ENCODE measurements at places on chromosomes 7 and 10.

GRCh38 chr7:35906191-35906908 is 105.5 kb downstream of the SEPTIN7 start:
- DNase-seq, result peak; percentile 42

DNA sequence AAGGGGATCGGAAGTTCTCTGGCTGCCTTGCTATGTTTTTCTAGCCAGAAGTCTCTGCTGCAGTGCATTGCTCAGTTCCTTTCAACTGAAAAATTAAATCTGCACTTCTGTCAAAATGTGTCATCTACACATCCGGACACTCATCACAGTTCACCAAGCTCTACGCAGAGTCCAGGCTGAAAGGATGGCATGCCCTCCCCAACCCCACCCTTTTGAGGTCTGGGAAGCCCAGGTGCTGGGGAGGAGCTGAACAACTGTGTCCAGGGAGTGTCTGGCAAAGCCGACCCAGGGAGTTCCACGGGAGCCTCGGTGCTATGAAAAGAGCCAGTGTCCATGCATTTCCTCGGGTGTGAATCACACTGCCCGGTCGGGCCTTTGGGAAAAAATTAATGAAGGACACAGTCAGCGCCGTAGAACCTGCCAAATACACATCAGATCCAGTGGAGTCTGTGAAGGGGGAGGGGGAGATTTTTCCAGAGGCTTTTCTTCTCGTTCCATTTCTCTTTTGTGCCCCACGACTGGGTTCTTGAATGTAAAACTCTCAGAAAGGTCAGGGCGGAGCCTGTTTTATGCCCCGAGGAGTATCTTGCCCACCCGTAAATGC is 757 bp upstream of the PALS2 start:
- DNase-seq, result peak; percentile 31

- peak; percentile 12 for DNase-seq
Observed at GRCh38 chr10:101578803-101579515, 9.1 kb downstream of the POLL start.

DNA sequence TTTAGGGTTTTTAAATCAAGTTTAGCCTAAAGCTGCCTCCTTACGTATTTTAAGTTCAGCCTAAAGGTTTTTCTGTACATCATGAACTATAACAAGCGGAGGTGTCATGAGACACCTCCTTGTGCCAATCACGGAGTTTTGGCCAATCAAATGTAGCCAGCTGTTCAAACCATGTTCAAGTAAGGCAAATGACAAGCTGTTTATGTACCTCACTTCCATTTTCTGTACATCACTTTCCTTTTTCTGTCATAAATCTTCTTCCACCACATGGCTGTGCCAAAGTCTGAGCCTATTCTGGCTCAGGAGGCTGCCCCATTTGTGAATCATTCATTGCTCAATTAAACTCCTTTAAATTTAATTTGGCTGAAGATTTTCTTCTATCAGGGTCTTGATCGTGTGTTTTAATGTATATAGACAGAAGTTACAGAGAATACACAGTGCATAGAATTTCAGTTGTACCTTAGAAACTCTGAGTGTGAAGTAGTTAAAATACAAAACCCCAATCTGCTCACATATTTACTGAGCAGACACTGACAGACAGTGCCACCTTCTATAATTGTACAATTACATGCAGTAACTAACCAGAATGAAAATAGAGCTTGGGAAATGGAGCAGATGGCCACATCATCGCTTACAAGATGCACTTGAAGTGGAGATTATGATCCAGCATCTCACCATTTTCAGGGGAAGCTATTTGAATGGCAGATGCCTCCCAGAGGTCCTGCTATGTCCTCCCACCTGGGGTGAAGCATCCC is 76.9 kb upstream of the LANCL2 start:
- no peak for DNase-seq

DNA sequence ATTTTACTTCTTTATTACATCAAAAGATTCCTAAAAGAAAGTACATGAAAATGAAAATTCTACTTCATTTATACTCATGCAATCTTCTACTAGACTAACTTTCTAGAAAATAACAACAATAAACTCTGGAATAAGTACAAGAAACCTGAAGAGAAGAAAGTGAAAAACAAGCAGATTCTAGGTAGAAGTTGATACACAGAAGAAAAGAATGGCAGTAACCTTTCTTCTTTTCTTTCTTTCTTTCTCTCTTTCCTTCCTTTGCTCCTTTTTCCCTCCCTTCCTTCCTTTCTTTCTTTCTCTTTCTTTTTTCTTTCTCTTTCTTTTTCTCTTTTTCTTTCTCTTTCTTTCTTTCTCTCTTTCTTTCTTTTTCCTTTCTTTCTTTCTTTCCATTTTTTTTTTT is 541.7 kb upstream of the ANKRD30A start:
- no peak for DNase-seq

DNA sequence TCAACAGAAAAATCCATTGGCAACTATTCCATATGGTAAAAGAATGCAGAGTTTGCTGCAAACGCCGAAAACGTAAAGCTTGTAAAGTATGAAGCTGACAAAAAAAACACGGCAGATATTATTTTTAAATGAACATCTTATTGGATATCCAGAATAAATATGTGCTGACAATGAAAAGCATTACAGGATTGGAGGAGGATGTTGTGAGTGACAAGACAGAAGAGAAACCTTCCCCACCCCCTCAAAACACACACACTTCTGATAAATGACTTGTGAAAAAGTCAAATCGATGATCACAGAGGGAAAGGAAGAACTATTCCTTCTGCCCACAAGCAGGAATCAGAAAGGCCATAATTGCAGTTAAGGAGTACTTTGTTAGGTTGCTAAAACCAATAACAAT is 14.6 kb downstream of the FAM131B start:
- no peak for DNase-seq

DNA sequence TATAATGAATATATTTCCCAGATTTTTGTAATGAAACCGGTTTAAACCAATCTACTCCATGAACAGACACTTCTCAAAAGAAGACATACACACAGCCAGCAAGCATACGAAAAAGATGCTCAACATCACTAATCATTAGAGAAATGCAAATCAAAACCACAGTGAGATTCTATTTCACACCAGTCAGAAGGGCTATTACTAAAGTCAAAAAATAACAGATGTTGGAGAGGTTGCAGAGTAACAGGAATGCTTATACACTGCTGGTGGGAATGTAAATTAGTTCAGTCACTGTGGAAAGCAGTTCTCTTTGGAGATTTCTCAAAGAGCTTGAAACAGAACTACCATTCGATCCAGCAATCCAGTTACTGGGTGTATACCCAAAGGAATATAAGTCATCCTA is 240.7 kb downstream of the TSPAN12 start:
- DNase-seq, result no peak

- no peak for DNase-seq
Observed at GRCh38 chr7:75536940-75537538, 44.9 kb downstream of the SPDYE5 start.

GRCh38 chr10:109191341-109191740 is 732.0 kb downstream of the XPNPEP1 start:
- no peak for DNase-seq

DNA sequence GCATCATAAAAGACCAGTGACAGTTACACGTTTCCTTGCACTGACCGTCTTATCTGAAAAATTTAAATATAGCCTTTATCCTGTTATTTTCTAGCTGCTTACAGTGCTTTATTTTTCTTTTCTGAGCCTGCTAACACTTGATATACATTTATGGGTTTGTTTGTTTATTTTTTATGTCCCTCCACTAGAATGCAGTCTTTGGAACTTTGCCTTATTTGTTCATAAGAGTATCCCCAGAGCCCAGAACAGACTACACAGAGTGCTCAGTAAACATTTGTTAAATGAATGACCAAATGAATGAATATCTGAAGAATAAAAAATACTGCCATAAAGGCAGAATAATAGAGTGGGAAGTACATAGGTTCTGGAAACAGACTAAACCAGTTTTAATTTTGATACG is 202.3 kb upstream of the LRRN3 start:
- no peak for DNase-seq

GRCh38 chr7:50228148-50228547 is 76.4 kb upstream of the IKZF1 start:
- DNase-seq, result no peak

- peak; percentile 35 for DNase-seq
Observed at GRCh38 chr7:105691680-105692564, 110.6 kb upstream of the EFCAB10 start.

DNA sequence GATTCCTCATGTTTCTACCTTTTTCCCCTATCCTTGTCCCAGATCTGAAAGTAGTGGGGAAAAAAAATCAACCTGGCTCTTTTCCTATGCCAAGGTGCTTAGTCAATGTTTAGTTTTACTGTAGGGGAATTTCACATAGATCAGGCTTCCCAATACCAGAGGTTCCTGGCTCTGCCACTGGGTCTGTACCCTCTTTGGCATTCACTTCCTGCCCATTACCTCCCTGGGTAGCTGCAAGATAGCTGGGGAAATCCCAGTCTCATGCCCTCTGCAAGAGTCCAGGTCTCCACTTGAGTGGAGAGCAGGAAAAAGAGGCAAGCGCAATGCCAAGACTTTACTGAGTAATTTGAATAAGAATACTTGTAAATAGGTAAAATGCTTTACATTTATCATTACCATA is 3.5 kb upstream of the BPGM start:
- DNase-seq, result no peak

DNA sequence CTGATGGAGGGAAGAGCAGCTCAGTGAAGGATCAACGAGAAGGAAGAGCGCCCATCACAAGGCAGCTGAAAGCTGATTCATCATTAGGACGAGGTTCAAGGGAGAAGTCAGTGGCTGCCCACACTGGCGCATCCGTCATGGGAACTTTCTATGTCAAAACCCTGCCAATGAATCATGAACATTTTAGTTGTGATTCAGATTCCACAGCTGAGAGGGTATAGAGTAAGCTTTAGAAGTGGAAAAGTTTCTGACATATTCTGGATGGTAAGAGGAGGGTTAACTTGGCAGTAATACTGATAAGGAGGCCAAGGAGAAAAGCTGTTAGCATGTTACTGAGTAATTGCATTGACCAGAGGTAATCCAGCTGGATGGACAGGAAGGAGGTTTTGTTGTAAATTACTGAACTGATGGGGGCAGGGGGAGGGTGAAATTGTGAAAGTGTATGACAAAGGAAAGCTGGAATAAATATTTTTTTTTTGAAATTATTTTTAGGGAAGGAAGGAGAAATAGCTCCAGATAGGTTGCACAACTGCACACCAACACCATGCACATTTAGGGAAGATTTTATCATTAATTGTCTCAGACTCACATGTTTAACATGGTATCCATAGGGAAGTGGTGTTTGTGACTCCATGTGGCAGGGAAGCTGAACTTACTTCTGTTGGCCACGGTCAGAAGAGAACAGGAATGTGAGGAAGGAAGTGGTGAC is 78.3 kb upstream of the NRP1 start:
- DNase-seq, result no peak

DNA sequence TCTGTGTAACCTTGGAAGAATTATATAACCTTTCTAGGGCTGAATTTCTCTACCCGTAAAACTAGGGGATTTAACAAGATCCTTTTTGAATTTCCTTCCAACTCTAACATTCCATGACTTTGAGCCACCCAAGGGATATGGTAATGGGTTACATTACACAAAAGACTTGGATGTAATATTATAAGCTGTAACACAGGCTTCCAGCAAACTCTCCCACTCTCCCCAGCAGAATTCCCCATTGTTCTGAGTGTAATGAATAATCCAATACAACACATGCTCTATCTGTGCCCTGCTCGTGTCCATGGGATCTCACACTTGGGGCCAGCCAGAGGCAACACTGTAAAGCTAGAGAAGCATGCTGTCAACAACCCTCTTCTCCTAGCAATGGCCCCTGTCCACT is 790.6 kb upstream of the AUTS2 start:
- DNase-seq, result no peak

GRCh38 chr10:94420998-94421528 is 18.7 kb downstream of the TBC1D12 start:
- no peak for DNase-seq

DNA sequence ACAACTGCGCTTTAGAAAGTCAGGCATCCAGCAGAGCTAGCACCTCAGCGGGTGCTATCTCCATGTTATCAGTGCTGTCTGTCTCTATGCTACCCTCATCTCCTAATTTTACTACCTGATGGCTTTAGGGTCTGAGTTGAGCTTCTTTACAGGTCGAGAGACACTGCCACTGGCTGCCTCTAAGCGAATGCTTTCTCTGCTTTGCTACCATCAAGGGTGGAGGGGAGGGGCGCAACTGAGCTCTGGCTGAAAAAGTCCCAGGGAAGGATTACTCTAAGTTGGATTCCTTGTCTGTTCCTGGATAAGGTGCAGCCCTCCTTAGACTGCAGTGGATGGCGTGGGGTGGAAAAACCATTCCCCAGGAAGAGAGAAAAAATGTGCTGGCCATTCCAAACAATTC is 105.7 kb downstream of the CDK14 start:
- DNase-seq, result no peak

DNA sequence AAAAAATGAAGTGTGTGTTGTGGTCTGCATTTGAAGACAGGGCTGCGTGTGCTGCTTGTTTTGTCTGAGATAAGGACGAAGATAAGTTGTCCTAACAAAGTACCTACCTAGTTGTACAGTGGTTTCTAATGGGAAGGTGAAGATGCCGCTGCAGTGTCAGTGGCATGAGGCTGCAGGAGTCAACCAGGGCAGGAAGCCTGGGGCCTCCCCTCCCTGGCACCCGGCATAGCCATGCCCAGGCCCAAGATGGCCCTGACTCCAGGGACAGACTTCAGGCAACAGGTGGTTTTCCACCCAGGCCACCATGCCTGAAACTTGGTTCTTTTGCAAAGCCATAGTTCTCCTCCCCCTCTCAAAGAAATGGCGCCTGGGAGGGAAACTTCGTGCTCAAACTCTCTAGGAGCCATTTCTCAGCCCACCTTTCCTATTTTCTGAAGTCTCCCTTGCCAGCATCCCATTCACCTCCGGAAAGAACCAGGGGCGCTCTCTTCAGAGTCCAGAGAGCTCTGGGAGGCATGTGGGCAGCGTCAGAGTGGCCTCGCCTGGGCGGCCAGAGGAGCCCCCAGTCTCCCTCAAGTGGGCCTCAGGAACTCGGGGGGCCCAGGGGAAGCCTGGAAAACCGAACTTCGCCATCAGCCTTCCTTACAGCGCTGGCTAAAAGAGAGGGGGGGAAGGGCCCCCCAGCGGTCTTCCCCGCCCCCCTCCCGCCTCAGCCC is 2.1 kb upstream of the KAT6B start:
- no peak for DNase-seq

- DNase-seq, result no peak
Observed at GRCh38 chr10:62839590-62839989, 23.4 kb upstream of the EGR2 start.

- no peak for DNase-seq
Observed at GRCh38 chr10:62662486-62662885, 142.0 kb upstream of the ADO start.

DNA sequence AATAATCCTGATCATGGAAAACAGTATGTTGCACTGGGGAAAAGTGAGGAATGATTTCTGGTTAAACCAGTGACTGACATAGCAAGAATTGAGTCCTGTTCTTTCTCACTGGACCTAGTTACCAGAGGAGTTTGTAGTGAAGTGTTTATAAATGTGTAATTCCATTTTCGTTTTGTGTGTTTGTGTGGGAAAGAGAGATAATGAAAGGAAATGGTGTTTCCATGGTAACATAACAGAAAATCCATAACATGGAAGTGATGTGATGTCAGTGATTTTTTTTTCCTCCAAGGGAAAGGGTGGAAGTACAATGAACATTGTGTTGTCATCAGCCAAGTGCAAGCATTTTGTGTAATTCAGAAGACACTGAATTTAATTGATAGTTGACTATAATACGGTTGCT is 283.9 kb downstream of the PLXDC2 start:
- no peak for DNase-seq
